ENCODE measurements at places on chromosomes 6 and 20.
A peak's percentile ranks its signal among the peaks of the same experiment; 100 is the strongest.

- no peak for DNase-seq
Observed at GRCh38 chr20:54481442-54481841, 6.0 kb downstream of the DOK5 start.

- no peak for DNase-seq
Observed at GRCh38 chr20:15817351-15817750, 755.9 kb downstream of the KIF16B start.

DNA sequence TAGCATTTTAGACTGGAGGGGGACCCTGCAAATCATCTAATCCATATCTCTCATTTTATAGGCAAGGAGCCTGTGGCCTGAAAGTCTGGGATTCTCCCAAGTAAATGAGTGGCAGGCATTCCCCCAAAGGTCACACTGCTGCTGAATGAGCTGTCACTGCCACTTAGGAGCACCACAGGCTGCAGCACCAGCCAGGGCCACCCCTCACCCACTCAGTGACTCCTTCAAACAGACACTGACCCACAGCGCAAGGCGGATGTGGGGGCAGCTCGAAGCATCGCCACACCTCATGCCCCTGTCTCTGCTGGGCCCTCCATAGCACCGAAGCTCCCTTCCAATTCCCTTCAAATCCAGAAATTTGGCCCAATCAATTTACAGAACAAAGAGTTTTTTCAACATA lies 119.9 kb upstream of the ARID1B start:
- DNase-seq, result no peak

GRCh38 chr20:46013829-46014516 lies 5.3 kb downstream of the MMP9 start:
- DNase-seq, result peak; percentile 50

DNA sequence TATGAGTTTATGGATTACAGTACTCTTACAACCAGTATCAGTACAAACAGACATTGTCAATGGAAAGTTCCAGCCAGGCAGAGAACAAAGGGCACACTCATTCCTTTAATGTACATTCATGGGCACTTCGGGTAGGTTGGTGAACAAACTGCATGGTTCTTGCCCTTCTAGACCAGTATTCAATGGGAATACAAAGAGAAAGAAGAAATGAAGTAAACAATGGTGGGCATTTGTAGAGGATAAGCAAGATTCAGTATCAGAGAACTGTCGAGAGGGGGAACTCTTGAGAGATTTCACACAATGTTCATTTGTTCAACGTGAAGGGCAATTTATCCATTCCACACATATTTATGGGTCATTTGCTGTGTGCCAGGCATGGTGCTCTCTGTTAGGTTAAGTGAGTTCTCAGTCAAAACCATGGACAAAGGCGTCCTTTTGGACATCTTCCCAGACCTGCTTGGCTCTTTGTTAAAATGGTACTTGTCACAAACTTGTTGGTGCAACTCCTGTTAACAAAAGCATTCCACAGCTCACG lies 714.8 kb downstream of the DHX35 start:
- DNase-seq, result no peak

- DNase-seq, result no peak
Observed at GRCh38 chr6:112145080-112145573, 57.7 kb downstream of the FAM229B start.

GRCh38 chr6:44257753-44258324 lies 511 bp upstream of the SLC35B2 start:
- DNase-seq, result no peak

GRCh38 chr6:51474022-51474975 lies 613.1 kb downstream of the PKHD1 start:
- DNase-seq, result no peak

DNA sequence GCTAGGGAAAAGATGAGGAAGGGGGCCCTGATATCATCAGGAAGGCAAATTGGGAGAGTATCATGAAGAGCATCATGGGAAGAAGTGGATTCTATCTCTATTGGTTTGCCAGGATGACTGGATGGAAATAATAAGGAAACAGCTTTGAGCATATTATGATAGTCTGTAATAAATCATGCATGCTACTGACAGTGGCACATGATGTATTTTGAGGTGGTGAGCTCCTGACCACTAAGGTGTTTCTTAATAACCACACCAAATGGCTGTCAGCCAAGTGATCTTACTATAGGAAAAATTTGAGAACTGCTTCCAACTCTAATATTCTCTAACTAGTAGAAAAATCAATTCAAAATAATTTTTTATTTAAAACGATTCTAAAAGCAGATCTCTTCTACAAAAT lies 548.4 kb upstream of the JAG1 start:
- no peak for DNase-seq

GRCh38 chr6:14121936-14122344 lies 4.4 kb downstream of the CD83 start:
- no peak for DNase-seq

DNA sequence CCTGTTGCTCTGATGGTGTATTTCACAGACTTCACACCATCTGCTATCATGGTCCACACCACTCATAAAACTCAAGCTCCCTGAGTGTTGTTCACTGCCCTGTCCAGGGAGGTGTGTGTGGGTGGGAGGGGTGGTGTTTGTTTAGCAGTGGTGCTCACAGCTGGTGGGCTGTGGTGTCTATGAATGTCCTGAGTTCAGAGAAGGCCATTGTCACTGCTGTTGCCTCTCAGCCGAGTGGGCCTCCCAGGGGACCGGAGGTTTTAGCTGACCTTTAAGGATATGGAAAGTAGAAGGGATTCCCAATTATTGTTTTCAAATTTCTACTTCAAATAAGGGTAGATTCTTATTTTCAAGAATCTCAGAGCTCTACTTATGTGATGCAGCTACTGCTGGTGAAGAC lies 45.6 kb downstream of the DTD1 start:
- no peak for DNase-seq

DNA sequence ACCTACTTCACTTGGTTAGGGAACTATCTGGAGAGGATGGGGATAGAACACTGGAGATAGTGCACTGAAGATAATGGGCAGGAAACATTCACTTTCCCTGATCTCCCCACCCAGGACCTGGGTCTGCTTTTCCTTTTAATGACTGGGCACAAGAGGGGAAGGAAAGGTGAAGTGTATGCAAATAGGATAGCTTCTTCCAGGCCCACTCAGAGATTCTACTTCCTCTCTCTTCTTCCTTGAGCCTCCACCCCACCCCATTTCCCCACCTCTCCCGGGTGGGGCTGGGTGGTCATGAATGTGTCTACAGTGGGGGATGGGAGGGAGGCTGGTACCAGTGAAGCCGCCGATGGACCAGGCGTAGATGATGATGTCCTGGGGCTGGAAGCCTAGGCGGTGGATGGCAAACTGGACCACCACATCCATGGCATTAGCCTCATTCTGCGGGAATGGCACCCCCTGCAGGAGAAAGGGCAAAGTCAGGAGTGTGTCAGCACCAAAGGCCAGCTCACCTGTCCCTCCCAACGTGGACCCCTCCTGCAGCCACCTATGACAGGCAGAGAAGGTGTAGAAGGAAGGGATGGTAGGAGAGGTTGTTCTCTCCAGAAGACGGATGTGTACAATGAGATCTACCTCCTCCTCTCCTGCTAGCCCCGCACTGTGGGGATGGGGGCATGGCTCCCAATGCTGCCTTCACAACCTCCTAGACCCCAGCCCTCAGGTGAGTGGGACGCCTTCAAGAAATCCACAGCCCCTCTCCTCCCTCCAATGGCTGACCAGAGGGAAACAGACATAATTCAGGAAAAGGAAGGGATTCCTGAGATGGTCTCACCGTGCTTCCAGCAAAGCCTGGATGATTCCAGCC lies 8.6 kb upstream of the LY6G5C start:
- no peak for DNase-seq

GRCh38 chr20:9185511-9185910 lies 116.6 kb downstream of the PLCB4 start:
- DNase-seq, result no peak

DNA sequence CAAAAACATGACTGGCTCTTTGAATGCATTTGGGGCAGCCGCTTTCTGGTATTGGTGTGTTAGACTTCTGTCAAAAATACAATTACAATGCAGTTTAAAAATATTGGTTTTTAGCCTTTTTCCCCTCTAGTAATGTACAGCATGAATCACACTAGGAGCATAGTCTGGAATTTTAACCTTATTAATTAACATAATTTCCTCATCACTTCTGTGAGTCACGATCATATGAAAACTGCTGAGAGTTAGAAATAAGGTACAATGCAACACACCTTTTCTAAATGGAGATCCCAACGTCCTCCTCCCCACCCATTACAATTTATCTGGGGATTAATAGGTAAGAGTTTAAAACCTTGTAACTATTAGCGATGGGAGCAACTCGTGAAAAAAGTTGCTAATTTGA lies 297.1 kb upstream of the RIMS1 start:
- no peak for DNase-seq

DNA sequence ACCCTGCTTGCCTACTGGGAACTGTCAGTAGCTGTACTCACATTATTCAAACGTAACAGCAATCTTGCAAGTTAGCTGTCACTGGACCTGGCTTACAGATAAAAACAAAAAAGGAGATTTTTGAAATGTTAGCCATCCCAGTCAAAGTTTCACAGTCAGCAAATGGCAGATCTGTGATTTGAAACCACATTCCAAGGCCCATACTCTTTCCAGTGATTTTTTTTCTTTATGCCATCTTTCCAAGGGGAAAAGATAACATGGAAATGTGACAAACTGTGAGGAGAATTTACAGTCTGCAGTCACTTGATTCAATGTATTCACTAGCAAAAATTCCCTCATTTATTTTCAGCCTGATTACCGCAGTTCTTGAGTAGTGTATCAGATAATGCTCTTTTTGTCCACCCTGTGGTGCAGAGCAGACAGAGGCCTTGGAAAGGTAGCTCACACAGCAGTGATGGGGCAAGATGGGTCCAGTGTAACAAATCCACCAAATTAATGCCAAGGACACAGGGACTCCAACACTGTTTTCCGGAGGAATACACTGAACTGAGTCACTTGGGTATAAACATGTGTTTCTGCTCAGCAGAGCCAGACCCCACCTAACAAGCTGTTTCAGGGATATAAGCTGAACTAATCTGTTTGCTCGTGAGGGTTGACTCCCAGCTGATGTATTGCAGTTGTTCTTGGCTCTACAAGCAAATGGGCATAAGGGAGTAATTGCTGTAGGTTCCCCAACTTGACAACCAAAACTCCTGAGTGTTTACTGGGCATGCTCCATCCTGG lies 49.9 kb upstream of the ADGRF1 start:
- no peak for DNase-seq

DNA sequence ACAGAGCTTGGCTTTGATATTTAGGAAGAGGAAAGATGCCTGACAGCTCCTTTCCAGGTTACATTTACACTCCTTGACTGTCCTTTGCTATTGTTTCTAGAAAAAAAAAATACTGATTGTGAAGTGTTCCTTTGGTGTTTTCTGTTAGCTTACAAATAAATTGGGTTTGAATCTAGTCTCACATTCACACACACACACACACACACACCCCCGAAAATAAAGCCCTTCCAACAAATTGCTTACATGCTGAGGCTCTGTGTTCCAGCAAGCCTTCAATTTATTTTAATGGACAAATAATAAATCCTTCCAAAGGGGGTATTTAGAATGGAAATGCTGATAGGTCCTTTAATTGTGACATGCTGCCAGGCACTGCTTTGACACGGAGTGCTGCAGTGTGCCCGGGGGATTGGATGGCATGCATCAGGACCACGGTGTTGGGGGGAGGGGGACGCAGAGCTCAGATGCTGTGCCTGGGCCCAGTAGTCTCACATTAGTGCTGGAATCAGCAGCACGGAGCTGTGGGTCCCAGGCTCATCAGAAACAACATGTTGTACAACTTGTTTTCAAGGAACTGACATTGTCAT lies 199.9 kb downstream of the CD83 start:
- no peak for DNase-seq

- DNase-seq, result no peak
Observed at GRCh38 chr6:13924949-13925881, at the start of gene RNF182. TSS of gene RNF182 (plus strand) at chr6:13924952. CDS start at chr6:13977120, 52,168 bp downstream.

DNA sequence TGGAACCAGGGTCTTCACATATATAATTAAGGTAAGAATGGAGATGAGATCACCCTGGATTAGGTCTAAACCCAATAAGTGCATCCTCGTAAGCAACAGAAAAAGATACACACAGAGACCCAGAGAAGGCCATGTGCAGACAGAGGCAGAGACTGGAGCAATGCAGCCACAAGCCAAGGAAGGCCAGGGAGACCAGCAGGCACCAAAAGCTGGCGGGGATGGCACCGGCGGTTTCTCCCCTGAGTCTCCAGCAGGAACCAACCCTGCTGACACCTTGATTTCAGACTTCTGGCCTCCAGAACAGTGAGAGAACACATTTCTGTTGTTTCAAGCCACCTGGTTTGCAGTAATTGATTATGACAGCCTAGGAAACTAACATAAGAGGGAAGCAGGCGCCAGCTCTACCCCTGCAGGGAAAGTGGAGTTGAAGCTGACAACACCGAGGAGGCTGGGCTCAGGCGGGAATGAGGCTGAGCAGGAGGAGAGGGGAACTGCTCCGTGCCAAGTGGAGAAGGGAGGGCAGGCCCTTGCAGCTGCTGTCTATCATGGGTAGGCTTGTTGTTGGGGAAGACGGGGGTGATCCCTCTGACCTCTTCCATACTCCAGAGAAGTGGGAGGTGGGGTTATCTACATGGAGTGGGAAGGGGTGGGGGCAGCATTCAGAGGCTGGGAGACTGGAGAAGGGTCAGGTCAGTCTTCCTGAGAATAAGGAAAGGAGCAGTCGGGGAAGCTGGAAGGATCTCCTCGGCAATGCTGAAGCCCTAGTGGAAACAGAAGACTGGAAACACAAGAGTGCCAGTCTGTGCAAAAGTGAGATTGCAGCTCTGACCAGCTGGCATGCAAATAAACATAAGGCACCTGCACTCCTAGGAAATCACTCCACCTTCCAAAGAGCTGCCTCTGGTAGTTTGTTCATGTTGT lies 72.7 kb downstream of the NFATC2 start:
- DNase-seq, result no peak

- DNase-seq, result no peak
Observed at GRCh38 chr6:74598462-74599393, 607.1 kb downstream of the COL12A1 start.

DNA sequence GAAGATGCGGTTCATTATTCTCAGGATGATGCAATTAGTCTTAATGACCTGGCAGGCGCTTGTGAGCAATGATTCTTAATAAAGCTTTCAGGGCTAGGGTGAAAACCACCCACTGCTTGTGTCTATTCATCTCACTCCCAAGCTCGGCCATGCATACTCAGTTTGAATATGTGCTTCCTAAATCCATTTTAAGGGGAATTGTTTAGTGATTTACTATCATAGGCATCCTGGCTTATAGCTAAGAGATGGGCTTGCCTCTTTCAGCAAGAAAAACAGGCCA lies 141.1 kb upstream of the SLC24A3 start:
- DNase-seq, result no peak

DNA sequence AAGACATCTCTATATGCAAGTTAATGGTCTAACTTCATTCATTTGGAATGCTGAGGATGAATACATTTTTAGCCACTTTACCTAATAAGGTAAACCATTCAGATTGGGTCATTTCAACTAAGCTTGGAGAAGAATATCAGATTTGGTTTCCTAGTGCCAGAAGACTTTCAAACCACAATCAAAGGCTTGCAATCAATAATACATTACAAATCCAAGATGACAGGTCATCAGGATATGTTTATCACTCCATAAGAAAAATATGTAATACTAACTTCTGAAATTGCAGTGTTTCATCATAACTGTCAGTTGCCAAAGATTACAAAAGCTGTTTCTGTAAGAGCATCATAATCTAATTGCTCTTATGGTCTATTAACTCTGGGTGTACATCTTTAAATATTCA lies 654.0 kb downstream of the COL12A1 start:
- no peak for DNase-seq

All from stimulated activated CD4-positive, alpha-beta T cell treated with anti-CD3 and anti-CD28 coated beads, Interleukin-1b, Interleukin-23, amount 100 ng/mL, for 1 hour (primary cell).